ENCODE measurements at places on chromosomes 11 and 22.
A peak's percentile ranks its signal among the peaks of the same experiment; 100 is the strongest.

DNA sequence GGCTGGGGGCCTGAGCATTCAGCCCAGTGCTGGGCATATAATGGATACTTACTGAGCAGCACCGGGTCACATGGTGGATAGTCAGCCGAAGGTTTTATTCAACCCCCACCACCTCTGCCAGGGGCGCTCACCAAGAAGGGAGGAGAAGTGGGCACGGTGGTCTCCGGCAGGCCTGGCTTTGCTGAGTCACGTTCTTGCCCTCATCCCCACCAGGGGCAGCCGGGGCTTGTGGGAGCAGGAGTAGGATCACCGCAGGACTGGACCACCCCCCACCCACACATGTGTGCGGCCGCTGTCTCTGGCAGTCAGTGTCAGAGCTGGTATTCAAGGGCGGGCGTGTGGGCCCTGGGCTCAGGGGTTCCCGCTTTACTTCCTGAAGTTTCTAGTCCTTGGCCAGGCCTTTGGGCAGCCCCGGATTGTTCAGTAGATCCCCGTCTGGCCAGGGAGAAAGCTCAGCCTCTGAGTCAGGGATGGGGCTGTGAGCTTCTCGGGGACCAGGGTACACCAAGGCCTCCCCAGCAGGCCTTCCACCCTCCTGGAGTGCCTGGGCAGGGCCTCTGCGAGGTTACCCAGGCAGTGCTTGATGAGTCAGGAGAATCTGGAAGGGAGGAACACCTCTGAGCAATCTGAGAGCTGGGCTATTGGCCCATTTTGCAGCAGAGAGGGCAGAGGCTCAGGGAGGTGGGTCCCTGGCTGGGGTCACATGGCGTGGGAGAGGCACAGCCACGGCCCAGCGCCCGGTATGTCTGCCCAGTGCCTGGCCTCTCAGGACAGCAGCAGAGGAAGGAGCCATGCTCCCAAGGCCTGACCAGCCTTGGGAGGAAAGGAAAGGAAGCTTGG lies 60.6 kb downstream of the RTL6 start:
- no peak for DNase-seq

DNA sequence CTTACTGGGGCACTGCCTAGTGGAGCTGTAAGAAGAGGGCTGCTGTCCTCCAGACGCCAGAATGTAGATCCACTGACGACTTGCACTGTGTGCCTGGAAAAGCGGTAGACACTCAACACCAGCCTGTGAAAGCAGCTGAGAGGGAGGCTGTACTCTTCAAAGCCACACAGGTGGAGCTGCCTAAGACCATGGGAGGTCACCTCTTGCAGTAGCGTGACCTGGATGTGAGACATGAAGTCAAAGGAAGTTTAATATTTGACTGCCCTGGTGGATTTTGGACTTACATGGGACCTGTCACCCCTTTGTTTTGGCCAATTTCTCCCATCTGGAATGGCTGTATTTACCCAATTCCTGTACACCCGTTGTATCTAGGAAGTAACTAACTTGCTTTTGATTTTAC lies 196.6 kb upstream of the CTSC start:
- DNase-seq, result no peak

GRCh38 chr22:42970029-42970428 lies 44.9 kb downstream of the PACSIN2 start:
- DNase-seq, result no peak

DNA sequence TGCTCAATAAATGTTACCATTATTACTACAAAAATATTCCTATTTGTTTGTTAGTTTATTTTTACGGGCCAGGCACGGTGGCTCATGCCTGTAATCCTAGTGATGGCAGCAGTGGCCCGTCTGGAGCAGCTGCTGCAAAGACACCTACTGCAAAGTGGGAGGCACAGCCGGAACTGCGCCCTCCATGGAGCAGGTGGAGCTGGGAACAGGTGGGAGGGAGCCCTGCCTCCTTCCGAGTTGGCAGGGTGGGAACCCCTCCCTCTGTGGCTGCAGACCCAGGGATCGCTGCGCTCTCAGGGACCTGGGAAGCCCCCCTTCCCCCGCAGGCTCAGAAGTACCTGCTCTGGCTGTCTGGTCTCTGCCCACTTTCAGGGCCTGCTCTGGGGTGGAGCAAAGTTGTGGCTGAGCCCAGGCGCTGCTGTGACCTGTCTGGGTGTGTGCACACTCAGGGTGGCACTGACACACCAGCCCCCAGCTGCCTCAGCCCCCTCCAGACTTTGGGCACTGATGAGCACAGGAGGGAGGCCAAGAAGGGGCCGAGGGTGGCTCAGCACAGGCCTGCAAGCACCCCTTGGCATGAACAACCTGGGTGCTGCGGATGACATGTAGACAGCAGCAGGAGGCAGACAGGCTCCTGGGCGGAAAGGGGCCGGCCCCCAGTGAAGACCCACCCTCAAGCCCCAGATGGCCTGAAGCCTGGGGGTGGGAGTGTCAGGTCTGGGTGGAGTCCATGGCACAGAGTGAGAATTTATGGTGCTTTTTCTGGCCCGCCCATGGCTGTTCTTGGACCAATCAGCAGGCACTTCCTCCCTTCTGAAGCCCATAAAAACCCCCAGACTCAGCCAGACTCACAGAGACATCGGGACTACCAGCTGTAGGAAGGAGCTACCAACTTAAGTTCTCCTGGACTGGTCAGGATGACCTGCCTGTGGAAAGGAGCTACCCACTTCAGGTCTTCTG lies 103.7 kb upstream of the CLMP start:
- DNase-seq, result no peak

GRCh38 chr11:13104619-13105236 lies 95.6 kb downstream of the RASSF10 start:
- DNase-seq, result no peak

DNA sequence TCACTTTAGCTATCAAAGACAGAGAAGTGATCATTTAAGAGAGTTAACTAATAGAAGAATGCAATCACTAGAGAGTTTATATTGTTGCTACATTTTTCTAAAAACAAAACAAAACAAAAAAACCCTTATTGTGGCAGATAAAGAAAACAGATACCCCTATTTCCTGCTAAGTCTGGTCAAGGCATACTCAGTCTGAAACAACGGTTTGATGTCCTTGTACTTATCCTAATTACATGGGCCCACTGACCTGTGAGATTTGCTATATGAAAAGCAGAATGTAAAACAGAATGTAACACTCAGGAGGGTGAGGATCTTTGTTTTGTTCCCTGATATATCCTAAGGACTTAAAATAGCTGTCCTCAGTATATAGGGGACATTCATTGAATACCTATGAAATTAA lies 24.6 kb downstream of the MAML2 start:
- DNase-seq, result no peak

DNA sequence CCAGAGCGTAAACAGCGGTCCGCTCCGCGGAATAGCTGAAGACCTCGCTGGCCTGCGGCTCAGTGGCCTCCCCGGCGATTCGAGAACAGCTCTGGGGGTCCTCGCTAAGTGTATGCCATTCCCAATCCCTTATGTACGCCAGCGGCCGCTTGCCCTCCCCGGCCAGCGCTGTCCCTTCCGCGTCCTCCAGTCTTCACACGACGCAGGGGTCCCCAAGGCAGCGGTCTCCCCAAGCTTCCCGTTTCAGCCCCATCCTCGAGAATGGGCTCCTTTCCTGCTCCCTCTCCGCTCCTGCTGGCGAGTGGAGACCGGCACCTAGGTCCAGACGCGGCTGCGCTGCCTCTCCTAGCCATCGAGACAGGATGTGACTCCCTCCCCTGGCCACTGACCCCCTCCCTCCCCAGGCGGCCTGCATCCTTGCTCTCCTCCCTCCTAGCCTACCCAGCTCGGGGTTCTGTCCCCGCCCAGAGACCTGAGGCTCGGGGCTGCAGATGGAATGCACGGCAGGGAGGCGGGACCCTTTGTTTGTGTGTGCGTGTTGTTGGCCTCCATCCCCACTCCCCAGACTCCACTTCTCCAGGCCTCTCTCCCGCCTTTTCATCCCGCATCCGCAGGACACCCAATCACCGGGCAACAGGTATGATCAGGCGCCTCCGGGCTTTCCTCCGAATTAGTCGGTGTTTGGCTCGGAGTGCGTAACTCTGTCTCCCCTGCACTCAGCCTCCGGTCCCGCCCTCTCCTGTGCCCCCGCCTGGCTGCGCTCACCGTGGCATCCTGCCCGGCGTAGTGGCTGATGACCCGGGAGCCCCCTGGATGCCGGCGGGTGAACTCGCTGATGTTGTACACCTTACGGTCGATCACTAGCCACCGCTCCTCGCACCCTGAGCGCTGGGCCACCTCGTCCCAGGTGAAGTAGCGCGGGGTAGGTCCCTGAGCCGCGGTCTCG lies 740 bp downstream of the FADS1 start:
- DNase-seq, result peak; percentile 82

DNA sequence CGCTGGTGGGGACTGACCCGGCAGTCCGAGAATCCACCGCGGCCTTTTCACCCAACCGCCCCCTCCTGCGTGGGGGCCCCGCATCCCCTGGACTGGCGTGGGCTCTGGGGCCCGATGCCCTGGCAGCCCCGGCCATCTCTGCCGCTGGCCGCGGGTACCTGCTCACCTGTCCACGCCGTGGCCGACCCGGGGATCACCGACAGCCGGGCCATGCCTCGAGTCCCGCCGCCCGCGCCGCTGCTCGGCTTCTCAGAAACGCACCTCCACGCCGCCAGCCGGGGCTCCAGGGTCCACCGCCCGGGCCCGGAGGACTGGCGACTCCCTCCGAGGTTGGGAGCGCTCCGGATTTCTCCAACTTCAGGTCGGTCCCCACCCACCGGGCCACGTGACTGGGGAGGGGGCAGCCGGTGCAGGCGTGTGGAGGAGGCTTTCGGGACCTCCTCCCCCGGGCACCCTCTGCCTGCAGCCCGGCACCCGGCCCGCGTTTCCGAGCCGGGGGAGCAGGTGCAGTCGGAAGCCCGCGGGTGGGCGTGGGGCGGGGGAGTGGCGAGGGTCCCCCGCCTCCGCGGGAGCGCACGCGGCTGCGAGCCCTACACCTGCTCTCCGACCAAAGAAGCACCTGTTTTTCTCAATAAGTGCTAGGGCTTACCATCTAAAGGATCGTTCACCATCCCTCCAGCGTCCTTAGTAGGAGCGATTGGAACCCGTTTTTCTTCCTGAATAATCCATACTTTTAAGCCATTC lies 554 bp upstream of the NRIP3 start:
- DNase-seq, result no peak

DNA sequence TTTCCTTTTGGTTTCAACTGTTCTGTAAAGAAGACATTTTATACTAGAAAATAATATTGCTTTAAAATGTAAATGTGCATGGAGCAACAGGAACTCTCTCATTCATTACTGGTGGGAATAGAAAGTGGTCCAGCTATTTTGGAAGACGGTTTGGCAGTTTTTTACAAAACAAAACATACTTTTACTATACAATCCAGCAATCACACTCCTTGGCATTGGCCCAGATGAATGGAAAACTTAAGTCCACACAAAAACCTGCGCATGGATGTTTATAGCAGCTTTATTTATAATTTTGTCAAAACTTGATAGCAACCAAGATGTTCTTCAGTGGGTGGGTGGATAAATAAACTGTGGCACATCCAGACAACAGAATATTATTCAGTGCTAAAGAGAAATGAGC lies 49.9 kb upstream of the SEPTIN5 start:
- no peak for DNase-seq

- DNase-seq, result no peak
Observed at GRCh38 chr22:46993633-46994032, 231.2 kb downstream of the TBC1D22A start.

- DNase-seq, result no peak
Observed at GRCh38 chr11:12079726-12080556, 30.4 kb upstream of the MICAL2 start.

- DNase-seq, result no peak
Observed at GRCh38 chr22:25353516-25354445, 134.3 kb downstream of the CRYBB2 start.
